HepG2 (cell line): ENCODE measurements at places on chromosomes 6 and 20. TPM values are rescaled to one million over a fixed set of nuclear protein-coding genes. Genes with fewer than 3 reads are reported as not detected.

DNA sequence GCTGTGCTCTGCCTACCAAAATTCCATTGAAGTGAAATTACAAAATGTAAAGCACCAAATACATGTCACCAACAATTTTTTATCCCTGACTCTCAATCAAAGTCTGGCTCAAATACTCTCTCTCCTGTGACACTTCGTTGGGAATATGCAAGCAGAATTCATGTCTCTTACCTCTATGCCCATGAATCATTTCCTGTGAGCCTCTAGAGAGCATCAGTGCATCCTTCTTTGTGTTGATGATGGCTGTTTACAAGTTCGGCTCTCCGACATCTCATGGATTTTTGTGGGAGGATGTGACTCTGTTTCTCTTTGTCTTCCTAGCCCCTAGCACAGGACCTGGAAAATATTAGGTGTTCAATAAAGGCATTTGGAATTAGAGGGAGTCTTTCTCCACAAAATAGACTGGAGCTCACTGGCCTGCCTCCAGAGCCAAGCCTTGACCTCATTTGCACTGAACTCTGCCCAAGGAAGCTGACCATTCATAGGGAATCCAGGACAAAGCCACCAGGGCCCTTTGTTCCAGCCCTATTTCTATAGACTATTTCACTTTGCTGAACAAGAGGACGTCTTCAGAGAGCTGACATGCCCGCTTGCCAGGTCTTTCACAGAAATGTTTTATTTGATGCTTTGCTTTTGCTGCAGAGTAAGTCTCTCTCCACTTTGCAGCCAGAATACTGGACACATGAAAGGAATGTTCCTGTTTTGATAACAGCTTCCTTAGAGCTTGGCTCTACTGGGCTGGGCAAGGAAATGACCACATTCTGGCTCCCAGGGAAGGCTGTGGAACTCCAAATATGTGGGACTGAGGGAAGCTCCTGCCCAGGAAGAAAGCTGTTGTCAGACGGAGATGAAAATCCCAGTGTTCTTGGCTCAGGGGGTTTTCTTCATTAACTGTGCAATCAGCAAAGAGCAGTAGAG lies 194.5 kb upstream of the CDYL start:
- no peaks in the 10 kb centered on the region for H3K4me1 ChIP-seq
- no peak overlapping the region for H3K4me3 ChIP-seq
- DNase-seq: no peak
- H3K36me3 ChIP-seq: no peaks in the 10 kb centered on the region
- peaks cover 46% of the 10 kb centered on the region; the same call in 2 of the 3 replicates for H3K27me3 ChIP-seq

- H3K4me3 ChIP-seq: 0 out of 2 replicates have a peak overlapping the region, but pooled peaks have one; percentile 2
- peak; percentile 85 for DNase-seq
- H3K27ac ChIP-seq: peak overlapping the region; percentile 37
- H3K4me1 ChIP-seq: peaks cover 47% of the 10 kb centered on the region
These were observed 17.4 kb upstream of the TBC1D22B start for GRCh38 chr6:37239950-37240713.

Gene STMND1
- total RNA-seq: not detected in 2 replicates

DNA sequence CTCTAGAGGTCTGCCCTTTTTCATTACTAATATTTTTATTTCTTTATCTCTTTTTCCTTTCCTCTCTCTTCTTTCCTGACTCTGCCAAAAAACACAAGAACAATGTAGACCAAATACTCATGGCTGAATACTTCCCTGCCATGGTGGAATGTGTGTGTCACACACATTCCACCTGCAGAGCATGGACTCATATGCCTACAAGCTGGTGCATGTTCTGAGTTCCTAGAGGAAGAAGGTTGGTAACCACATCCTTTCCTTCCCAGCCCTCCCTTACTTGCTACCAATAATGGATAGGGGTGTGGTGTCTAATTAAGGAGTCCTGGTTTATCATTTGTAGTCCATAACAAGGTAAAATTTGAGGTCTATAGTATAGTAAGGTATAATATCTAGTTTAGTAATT lies 15.2 kb upstream of the CST9L start:
- H3K4me1 ChIP-seq: peaks cover 57% of the 10 kb centered on the region
- H3K36me3 ChIP-seq: no peaks in the 10 kb centered on the region
- H3K27ac ChIP-seq: no peak overlapping the region
- H3K4me3 ChIP-seq: no peak overlapping the region

DNA sequence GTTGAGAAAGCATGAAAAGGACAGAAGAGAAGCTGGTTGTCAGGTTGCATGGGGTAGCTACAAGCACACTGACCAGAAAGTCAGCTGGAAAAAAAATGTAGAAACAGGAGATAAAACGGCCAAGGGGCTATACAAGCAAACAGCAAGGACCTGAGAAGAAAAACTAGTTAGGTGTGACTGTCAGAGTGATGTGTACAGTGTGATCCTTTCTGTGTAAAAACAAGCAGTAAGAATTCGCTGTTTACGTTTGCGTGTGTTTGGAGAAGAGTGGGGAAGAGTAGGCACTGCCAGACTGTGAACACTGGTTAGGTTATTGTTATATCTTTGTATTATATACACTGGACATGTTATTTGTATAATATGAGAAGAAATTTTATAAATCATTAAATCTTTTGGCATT lies 28.1 kb downstream of the PTPN1 start:
- H3K36me3 ChIP-seq: no peaks in the 10 kb centered on the region; the same call in 1 of the 2 replicates
- no peak overlapping the region for H3K27ac ChIP-seq
- no peak overlapping the region for H3K4me3 ChIP-seq
- no peak for DNase-seq
- no peaks in the 10 kb centered on the region for H3K27me3 ChIP-seq

Gene METTL24
- not detected in 2 replicates for total RNA-seq

GRCh38 chr6:132643547-132643946 lies 15.4 kb downstream of the TAAR1 start:
- H3K4me3 ChIP-seq: no peak overlapping the region
- H3K36me3 ChIP-seq: no peaks in the 10 kb centered on the region
- no peaks in the 10 kb centered on the region for H3K27me3 ChIP-seq
- H3K27ac ChIP-seq: no peak overlapping the region
- H3K4me1 ChIP-seq: no peaks in the 10 kb centered on the region
